NCI-H526 (cell line): ENCODE measurements at places on chromosomes 12 and 14.

- peak; percentile 91 for DNase-seq
These were observed 118.9 kb downstream of the VEZT start for GRCh38 chr12:95336387-95337067.

DNA sequence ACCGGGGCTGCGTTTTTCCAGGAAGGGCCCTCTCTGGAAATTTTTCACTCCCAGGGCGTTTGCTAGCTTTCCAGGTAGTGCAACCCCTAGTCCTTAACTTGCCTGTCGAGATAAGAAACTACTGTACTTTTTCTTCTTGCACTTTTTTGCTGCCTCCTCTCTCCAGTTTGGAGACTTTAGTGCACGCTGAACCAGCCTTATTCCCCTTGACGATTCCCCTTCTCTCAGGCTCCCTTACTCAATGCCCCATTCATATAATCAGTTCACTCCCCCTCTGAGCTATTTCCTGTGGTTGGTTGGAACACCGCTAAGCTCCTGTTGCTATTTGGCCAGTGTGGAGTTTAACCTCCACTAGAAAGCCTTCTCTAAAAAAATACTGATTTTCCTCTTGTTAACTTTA lies 682 bp downstream of the CREBL2 start:
- peak; percentile 47 for DNase-seq

DNA sequence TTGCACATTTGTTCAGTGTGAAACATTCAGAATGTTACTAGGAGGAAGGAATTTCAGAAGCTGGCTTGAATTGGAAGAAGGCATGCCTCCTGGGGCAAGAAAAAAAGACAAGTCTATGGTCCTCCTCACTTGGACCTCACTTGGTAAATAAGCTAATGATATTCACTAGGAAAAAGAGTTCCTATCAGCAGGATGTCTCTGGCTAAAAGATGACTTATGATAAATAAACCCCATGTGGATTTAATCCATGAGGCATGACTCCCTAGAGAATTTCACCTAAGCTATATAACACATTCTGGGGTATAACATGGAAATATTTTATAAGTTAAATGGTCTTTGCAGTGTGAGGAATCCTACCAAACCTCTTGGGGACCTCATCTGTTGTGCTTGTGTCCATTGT lies 199.9 kb downstream of the LRIG3 start:
- no peak for DNase-seq

GRCh38 chr12:49776413-49776812 lies 35.1 kb downstream of the TMBIM6 start:
- DNase-seq: peak; percentile 19

GRCh38 chr14:27836386-27836785 lies 930.2 kb upstream of the FOXG1 start:
- DNase-seq: no peak

- DNase-seq: peak; percentile 76
These were observed 54.0 kb upstream of the BBS10 start for GRCh38 chr12:76402259-76402658.

- DNase-seq: no peak
These were observed 893.3 kb upstream of the MDGA2 start for GRCh38 chr14:48568688-48569087.

- no peak for DNase-seq
These were observed 119.2 kb upstream of the SCAF11 start for GRCh38 chr12:46109343-46110222.
